ENCODE measurements at places on chromosomes 11 and 22.

- DNase-seq: no peak
Observed at GRCh38 chr22:21009638-21010425, 5.1 kb upstream of the P2RX6 start.

DNA sequence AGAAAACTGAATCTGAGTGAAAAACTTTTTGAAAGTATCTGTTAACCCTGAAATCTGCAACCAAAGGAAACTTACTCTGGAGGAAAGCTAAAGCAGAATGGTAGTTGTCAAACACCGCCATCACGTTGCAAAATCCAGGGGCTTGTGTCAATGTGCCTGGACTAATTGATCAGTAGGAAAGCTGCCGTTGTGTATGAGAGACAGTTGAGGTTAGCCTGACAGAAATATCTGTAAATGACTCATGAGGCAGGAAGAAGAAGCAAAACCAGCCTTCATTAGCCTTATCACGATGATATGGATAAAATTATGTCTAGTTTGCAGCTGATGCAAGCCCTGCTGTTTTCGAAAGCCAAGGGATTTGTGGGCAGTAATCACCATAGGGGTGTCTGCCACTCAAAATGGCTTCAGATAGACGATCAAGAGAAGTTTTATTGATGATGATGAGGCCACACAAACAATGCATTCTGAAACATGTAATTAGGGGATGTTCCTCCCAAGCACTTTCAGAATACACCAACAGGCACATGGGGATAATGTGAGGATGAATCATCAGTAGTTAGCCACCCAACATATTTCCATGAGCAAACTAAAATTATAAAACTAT lies 8.9 kb downstream of the SCGB1A1 start:
- DNase-seq: no peak

GRCh38 chr11:34987617-34988016 lies 71.2 kb downstream of the PDHX start:
- no peak for DNase-seq

DNA sequence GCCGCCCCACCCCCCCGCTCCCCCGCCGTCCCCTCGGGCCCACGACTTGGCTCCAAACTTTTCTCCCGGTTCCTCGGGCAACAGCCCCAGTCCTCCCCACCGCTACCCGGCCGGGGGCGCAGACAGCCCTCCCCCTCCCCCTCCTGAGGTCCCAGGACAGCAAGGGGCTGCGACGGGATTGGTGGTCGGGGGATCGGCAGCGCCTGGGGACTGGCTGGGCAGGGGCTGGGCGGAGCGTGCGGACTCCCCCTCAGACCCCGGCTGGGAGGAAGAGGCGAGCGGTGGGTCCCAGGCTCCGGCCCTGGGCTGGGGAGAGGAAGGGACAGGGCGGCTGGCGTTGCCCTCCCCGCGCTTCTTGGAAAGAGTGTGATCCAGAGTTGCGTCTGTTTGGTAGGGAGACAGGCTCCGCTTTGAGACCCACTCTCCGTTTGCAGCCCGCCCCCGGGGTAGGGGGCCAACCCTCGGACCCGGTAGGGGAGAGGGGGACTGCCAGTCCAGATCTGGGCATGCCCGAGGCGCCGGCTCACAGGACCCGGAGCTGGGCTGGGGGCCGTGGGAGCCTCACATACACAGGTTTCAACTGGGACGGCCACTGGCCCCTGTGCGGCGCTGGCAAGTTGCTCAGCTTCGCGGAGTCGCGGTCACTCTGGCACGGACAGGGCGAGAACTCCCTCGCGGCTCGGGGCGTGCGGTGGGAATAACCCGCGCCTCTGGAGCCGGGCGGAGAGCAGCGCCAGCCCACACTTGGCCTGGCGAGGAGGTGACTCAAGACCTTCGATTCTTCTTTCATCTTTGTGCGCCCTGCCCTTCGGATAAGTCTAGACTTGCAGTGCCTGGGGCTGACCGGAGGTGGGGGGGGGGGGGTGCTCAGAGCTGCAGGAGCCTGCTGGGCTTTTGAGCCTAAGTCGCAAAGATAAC lies 999 bp downstream of the TSKU start:
- peak; percentile 62 for DNase-seq

- no peak for DNase-seq
Observed at GRCh38 chr11:103624708-103625623, 411.5 kb upstream of the DDI1 start.

DNA sequence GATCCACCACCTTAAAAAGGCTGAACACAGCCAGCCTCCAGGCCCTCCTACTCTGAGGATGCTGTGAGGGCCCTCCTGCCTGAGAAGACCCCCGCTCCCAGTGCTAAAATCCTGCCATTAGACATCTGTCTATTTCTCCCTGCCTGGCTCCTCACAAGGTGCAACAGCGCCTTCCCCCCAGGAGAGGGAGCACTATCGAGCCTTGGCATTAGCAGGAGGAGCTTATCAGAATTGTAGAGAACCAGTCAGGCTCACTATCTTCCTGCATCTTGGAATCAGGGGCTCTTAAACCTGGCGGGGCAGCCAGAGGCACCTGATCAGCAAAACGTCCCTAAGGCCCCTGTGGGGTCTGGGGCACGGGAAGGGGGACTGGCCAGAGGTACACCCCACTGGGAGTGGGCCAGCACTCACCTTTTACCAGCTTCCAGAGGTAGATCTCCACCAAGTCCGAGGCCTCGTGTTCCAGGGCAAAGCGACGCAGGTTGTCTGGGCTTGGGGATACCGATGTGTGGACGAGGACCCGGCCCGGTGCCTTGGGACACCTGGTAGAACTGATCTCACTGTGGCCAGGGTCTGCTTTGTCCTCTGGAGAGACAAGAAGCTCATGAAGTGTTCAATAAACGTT lies 28.7 kb downstream of the CHRDL2 start:
- DNase-seq: peak; percentile 42

- DNase-seq: no peak
Observed at GRCh38 chr11:57103899-57104605, 77.7 kb upstream of the LRRC55 start.

- DNase-seq: no peak
Observed at GRCh38 chr11:129951201-129951865, 51.3 kb downstream of the PRDM10 start.

DNA sequence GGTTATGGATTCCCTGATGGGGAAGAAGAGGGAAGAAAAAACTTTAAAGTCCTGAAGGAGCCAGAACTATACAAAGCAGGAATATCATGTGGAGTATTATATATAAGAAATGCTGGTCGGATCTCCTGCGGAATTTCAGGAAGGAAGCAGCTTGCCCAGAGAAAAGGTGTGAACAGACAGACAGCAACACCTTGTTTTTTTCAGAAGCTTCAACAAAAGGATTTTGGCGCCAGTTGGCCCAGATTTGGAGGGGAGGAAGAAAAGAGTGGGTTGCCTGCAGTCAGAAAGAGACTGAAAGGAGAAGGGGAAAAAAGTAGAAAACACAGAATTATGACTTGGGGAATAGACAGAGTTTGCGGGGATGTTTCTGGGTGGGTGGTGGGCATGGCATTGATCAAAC lies 45.2 kb downstream of the SEZ6L start:
- no peak for DNase-seq

- peak; percentile 20 for DNase-seq
Observed at GRCh38 chr11:2888266-2888968, 2.8 kb upstream of the CDKN1C start.

GRCh38 chr11:34405079-34405858 lies 33.5 kb upstream of the CAT start:
- DNase-seq: no peak

DNA sequence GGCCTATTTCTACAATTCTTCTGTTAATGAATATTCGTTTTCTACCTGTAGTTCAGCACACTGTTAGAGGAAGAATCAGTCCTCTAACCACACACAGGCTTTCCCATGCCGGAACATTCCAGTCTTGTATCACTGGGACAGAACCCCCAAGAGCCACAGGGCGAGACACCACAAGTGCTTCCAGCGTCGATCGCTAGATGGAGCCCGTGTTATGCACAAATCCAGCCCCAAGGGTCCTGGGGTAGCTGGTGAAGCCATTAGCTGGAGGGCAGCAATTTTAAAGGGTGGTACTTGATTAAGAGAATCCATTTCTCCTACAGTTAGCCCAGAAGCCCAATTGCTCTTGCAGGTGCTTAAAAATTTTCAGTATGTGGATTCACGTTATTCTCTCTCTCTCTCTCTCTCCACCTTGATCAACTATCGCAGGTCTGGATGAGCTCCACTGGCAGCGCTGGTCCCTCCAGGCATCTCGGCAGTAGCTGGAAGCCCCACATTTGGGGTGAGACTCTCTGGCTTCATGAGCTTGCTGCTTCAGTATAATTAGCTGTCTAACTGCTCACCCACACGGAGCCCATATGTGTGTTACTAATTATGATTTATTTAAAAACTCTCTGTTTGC lies 148.2 kb upstream of the SNX19 start:
- peak; percentile 86 for DNase-seq

GRCh38 chr11:113715882-113716625 lies 9.9 kb upstream of the TMPRSS5 start:
- peak; percentile 49 for DNase-seq

GRCh38 chr11:122183933-122184332 lies 67.9 kb upstream of the BLID start:
- DNase-seq: no peak

DNA sequence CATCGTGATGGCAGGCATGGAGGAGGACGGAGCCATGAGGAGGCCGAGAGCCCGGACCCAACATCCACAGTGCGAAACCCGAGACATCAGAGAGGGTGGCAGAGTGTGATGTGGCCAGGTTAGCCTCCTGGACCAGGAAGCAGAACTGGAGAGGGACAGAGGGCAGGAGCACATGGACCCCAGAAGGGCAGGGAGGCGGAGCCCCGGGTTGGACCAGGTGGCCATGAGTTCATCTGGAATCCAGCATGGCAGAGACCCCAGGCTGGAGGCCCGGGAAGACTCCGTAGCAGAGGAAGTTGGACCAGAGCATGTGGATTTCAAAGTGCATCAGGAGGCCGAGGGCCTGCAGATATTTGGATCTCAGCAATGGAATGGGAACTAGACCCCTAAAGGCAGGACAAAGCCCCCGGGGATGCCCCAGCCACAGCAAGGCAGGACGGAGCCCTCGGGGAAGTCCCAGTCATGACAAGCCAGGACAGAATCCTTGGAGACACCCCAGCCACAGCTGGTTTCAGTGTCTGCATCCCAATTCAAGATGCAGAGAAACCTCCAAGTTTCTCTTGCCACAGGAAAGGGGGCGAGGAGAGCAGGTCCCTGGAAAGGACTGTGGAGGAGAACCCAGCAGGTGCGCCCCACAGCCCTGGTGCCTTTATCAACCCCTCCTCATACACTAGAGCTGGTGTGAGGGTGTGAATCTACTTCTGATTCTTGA lies 1393.4 kb downstream of the BRD1 start:
- no peak for DNase-seq

DNA sequence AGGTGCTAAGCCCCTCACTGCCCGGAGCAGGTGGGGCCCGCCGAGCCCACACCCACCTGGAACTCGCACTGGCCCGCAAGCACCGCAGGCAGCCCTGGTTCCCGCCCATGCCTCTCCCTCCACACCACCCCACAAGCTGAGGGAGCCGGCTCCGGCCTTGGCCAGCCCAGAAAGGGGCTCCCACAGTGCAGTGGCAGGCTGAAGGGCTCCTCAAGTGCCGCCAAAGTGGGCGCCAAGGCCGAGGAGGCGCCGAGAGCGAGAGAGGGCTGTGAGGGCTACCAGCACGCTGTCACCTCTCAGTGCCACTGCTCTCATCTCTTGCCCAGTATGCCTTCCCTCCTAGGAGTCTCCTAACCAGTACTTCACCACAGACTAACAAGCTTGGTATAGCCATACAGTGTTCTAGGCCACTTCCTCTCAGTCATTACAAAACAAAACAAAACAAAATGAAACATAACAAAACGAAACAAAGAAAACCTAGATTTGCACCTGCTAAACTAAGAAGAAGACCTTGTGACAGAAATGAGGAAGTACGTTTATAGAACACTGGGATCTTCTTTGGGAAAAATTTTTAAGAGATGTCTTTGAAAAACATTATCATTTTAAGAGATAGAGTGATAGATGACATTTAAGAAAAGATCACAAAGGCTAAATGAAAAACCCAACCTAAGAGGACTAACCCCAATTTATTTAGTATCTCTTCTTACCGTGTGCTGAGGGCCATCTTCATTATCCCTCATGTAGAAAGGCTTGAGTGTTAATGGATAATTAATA lies 47.7 kb upstream of the GAB2 start:
- no peak for DNase-seq

DNA sequence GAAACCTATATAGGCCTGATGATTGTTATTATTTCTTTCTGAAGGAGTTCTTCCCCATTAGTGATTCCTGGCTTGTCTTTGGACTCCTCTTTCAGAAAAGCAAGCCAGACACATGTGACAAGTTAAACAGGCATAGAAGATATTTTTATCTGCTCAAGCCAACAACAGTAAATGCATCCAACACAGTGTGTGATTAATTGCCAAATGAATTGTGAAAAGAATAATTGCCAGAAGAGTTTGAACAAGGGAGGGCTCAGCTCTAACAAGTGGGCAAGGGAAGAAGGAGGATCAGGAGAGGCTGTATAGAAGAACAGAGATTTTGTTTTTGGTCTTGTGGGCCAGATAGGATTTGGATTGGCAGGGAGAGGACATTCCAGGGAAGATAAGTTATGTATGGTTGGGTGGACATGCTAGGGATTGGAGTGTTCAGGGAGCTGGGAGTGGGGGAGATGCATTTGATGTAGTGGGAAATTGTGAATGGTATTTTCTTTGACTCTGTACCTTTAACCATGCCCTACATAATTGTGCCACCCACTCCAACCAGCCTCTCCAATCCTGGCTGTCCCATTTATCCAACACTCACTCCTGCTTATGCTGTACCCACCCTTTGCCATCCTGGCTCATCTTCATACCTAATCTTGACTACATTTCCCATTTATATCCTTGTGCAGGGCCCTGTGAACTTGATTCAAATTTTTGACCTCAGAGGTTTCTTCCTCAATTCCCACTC lies 172.8 kb downstream of the RRAS2 start:
- DNase-seq: no peak
